ENCODE measurements at places on chromosomes 13 and 19. TPM values are rescaled to one million over a fixed set of nuclear protein-coding genes. Genes with fewer than 3 reads are reported as not detected.

- peak; percentile 61 for DNase-seq
Measured at GRCh38 chr19:19061506-19061905, 2.3 kb upstream of the SLC25A42 start.

GRCh38 chr13:83876546-83876945, 5.7 kb downstream of the SLITRK1 start:
- no peak for DNase-seq

GRCh38 chr19:19745496-19746285, 12.8 kb upstream of the ZNF14 start:
- DNase-seq = no peak

DNA sequence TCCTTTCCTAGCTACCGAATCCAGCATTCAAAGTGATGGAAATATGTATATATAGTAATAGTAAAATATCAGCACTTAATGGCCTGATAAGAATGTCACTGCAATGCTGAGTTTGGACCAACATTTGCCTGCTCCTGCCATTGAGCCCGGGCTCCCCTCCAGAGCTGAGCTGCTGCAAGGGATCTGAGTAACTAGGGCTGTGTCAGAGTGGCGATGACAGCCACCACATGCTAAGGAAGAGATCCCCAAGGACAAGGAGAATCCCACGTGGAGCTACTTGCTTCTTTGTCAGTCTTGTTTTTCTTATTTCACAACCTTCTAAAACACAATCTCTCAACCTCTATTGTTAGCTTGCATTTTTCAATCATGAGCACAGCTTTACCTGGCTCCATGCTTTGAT, 19.5 kb upstream of the ALOX5AP start:
- DNase-seq = no peak

- DNase-seq = no peak
Measured at GRCh38 chr19:10712754-10713153, 5.1 kb upstream of the DNM2 start.

DNA sequence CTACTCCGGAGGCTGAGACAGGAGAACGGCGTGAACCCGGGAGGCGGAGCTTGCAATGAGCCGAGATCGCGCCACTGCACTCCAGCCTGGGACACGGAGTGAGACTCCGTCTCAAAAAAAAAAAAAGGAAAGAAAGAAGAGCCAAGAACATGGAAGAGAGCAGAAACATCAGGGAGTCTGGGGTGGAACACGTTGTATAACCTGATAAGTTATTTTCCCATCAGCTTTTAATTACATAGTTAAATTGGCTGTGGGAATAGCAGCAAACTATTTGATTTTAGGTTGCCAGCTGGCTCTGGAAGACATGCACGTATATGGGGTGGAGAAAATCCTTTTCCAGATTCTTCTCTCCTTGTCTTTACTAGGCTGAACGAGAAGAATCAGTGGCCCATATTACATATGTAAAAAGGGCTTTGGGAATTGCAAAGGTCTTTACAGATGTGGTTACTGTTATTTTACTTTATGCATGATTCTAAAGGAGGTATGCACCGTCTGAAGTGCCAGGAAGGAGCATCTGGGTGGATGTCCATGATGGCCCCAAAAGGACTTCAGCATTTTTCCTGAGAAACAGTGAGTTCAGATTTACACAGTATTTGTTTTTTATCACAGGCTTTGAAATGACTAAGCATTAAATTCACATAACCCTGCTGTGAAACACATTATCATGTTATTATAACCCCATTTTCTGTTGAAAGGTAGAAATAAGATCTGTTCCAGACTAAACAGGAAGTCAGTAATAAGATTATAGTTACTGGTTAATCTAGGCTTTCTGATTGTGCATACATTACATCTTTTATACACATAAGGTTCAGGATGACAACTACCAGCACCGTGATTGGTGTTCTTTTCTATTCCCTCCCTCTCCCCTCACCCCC, 4.6 kb upstream of the NAA16 start:
- no peak for DNase-seq

DNA sequence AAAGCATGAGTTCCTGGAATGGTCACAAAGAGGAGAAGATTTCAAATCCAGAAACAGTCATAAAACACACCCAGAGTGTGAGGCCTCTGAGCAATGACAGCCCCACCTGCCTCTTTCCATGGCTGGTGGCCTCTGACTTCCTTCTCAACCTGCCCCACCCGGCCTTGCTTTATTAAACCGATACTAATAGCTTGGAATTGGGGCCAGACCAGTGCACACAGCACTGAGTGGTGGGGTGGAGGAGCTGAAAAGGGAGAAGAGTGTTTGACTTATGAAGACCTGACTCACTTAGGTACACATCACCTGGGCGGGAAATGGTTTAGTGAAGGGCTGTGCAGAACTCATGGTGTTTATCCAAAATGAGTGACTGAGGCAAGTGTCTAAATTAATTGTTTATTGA, 20.7 kb upstream of the CEACAM6 start:
- no peak for DNase-seq

GRCh38 chr13:95180513-95181245, 120.6 kb downstream of the ABCC4 start:
- no peak for DNase-seq

- DNase-seq = no peak
Measured at GRCh38 chr13:28401303-28402056, 93.4 kb downstream of the FLT1 start.

GJB6 gene
- total RNA-seq = 0.08 TPM

S1PR5 gene
- 0.17 TPM for total RNA-seq

TMEM255B gene
- 0.37 TPM for total RNA-seq
